ENCODE measurements at places on chromosomes 2 and 18. TPM values are rescaled to one million over a fixed set of nuclear protein-coding genes. Genes with fewer than 3 reads are reported as not detected.

Gene MALL
- total RNA-seq, result 9.2 TPM

DNA sequence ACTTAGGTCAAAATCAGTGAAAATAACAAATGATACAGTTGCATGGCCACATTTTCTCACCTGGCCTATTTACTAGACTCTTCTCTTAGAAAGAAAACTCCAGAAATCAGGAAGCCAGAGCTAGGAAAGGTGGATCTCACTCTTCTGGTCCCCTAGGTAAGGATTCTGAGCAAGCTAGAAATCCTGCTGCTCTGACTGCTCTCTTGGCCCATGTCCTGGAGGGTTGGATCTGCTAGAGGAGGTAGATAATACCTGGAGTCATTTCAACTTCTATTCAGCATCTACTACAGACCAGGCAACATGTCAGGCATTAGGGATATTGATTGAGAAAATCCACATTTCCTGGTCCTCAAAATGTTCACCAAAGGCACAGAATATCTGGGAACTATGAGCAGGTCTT, 34.9 kb downstream of the AKAIN1 start:
- no peak for DNase-seq

DNA sequence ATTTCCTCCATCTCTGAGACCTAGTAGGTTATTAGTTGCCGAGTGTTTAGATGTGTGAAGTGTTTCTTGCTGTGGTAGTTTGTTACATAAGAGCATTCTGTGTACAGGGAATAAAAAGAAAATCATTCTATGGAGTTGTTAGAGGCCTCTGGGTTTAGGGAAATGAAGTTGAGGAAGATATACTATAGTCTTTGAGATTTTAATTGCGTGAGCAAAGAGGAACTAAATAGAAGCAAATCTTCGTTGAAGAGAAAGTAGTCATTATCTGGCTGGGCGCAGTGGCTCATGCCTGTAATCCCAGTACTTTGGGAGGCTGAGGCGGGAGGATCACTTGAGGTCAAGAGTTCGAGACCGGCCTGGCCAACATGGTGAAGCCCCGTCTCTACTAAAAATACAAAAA, 19.0 kb downstream of the USP39 start:
- DNase-seq, result no peak

GRCh38 chr2:181038796-181039195, 58.4 kb downstream of the UBE2E3 start:
- no peak for DNase-seq

Gene ERFE
- total RNA-seq, result 0.48 TPM

- DNase-seq, result no peak
These were observed 540 bp downstream of the ATP9B start for GRCh38 chr18:79069717-79070151.

DNA sequence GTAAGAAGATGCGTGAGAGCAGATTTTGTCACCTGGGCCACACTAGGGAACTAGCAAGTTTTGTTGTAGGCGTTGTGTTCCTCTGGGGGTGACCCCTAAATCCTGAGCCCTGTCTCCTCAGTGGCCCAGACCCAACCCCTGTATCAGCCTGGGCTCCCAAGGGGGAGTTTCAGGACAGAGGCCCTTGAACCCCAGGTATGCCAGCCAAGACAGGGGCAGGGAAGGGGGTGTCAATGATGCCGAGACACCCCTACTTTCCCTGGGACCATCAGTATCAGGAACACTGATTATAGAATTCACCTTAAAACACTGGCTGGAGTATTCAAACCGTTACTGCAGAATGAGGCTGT, 39.1 kb upstream of the RPL31 start:
- no peak for DNase-seq

Gene EFR3B
- total RNA-seq, result 0.73 TPM

Gene ADGRF3
- total RNA-seq, result not detected

Gene ARHGEF4
- total RNA-seq, result 10.1 TPM

DNA sequence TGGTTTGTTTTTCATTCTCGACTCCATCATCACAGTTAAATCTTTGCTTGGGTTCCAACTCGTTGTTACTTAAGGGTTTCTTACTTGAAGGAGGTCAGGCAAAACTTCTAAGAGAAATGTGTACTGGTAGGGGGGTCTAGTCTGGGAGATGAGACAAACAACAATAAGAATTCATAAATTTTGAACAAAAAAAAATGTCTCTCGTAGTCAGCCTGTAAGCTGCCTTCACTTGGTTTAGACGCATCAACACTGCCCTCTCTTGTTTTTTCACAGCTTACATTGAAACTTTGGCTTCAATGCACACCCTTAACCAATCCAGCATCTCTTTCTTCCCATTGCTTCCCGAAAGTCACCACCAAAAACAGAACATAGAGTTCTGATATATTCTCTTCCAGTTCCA, 576.4 kb upstream of the PIK3C3 start:
- DNase-seq, result no peak

DNA sequence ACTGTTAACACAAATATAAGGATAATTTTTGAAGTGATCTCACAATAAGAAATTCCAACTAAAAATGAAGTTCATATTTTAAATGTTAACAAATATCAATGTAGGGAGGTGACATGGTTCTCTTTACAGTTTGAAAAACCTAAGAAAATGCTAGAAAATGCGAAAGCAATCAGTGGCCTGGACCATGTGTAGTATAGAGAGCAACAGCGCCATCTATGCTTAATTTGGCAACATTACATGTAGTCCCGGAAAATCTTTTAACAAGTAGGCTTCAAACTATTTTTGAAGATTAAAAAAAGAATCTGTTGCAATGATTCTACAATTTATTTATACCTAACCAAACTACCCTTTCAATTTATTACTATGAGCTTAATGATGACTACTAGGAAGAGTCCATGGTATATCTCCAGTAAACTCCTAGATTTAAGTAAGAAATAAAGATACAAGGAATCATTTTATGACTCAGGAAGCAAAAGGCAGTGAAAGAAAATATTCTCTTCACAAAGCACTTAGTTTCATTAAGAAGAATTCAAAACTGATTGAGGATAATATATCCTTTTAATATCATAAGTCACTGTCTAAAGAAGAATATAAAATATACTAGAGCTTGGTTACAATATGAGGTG, 33.3 kb downstream of the NDUFA10 start:
- no peak for DNase-seq

- no peak for DNase-seq
These were observed 114.3 kb downstream of the C1D start for GRCh38 chr2:67948506-67948905.

Gene CMPK2
- 3.3 TPM for total RNA-seq

DNA sequence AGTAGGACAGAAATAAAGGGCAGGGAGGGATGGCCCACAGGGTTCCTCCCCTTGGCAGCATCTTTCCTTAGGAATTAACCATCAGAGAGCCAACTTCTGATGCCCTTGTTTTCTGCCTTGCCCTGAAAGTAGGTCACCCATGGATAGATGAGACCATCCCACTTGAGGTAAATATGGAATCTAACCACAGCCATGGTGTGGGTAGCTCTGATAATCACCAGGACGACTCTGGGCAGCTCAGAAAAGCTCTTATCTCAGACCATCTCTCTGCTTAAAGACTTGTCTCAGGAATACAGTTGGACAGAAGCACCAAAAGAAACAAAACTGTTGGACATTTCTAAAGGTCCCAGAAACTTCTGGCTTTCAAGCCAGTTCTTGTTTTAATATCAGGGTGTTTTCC, 101.4 kb upstream of the CELF4 start:
- no peak for DNase-seq

- no peak for DNase-seq
These were observed 12.8 kb downstream of the PXDN start for GRCh38 chr2:1731447-1731962.

DNA sequence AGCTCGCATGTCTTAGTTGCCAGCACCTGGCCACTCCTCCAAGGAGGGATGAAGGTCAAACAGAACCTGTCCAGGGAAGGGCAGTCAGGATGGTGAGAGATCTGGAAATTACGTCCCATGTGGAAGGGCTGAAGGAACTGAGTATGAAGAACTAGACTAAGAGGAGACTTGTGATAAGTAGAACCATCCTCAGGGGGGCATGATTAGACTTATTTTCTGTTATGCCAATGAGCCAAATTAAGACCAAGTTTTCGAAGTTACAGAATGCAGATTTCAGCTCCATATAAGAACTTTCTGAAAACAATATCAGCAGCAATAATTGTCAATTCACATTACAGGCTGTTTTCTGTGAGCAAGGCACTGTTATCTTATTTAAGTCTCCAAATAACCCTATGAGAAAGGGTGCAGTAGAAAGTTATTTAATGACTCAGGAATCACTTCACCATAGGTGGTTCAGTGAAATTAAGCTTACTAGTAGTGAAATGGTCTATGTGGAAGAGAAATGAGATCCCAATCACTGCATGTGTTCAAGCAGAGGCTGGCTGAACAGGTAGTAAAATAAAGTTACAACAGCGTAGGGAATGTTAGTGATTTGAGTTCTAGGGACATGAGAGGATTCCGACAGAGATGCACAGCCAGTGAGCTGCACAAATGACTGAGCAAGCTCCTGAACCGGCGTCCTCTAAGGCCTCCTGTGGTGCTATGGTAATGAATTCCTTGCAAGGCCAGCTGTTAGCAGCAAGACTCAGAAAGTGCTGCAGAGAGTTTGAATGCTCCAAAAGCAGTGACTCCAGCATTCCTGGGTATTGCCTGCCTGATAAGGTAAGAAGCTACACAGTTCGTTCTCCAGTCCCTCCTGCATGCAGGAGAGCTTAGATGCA, 4.5 kb upstream of the DYM start:
- DNase-seq, result no peak

DNA sequence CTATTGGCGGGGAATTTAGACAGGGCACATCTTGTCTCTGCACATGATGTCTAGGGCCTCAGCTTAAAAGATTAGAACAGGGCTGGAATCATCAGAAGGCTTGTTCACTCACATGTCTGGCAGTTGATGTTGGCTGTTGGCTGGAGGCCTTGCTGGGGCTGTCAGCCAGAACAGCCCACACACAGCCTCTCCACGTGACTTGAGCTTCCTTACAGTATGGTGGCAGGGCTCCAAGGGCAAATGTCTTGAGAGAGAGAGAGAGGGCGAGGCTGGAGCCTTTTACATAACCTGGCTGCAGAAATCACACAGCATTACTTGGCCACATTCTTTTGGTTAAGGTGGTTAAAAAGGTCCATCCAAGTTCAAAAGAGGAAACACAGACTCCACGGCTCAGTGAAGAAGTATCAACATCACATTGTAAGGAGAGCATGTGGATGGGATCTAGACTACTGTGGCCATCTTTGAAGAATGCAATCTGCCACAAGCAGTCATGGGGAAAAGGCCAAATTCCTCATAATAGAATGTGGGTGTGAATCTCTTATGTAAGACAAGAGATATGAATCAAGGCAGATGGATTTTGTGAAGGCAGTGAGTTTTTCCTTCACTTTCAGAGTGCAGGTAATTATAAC, 30.4 kb downstream of the SRSF7 start:
- DNase-seq, result peak; percentile 93

GRCh38 chr2:178301649-178302238, 107.4 kb downstream of the OSBPL6 start:
- no peak for DNase-seq

- no peak for DNase-seq
These were observed 103.6 kb upstream of the SALL3 start for GRCh38 chr18:78875778-78876650.

GRCh38 chr18:79511271-79511670, 115.5 kb downstream of the NFATC1 start:
- DNase-seq, result no peak

GRCh38 chr18:8741532-8741931, 36.2 kb downstream of the MTCL1 start:
- DNase-seq, result no peak

DNA sequence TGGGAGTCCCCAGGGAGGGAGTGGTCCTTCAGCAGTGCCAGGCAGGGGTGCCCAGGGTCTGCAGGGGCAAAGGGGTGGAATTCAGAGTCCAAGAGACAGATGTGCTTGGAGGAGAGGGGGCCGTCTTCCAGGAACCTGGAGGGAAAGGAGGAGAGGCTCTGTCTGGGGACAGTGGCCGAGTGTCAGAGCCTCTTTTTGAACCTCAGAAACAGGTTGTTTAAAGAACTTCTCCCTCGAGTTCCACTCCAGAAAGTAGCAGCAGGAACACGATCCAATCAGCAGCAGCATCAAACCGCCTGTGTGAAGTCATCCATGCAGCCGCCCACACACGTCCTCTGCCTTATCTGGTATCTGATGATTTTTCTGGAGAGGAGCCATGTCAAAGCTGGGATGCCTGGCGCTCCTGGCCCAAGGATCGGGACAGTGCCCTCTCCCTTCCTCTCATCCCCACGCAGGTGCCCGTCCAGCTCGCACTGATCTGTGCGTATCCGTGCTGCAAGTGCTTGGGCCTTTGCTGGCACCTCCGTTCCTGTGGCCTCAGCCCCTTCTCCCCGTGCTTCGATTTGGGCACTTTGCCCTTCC, 205.1 kb downstream of the NDUFA10 start:
- DNase-seq, result peak; percentile 45

- DNase-seq, result no peak
These were observed 136.4 kb upstream of the CELF4 start for GRCh38 chr18:37701967-37702366.

- no peak for DNase-seq
These were observed 48.7 kb downstream of the RRM2 start for GRCh38 chr2:10171006-10171800.

- no peak for DNase-seq
These were observed 126.5 kb downstream of the GALR1 start for GRCh38 chr18:77376043-77376732.

Measured in breast epithelium (tissue), 4 donors.